Osteoblast (primary cell): ENCODE measurements at places on chromosomes 2 and 18. TPM values are rescaled to one million over a fixed set of nuclear protein-coding genes. Genes with fewer than 3 reads are reported as not detected.

GRCh38 chr18:24754583-24755253 lies 294.3 kb downstream of the HRH4 start:
- no peak for DNase-seq

DNA sequence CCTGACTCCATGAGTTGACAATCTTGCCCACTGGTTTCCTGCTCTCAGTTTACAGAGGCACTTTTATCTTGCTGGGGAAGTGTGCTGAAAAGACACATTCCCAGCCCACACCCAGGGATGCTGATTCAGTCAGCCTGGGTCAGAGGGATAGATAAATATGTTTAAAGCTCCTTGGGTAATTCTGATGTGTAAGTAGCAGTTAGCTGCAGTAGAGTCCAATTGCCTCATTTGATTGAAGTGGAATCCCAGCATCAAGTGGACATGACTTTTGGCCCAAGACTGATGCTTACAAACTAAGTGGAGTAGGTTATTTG lies 29.4 kb downstream of the PSD4 start:
- DNase-seq, result no peak

GRCh38 chr2:157261199-157261782 lies 3.8 kb downstream of the GALNT5 start:
- peak; percentile 72 for DNase-seq

- DNase-seq, result no peak
Measured at GRCh38 chr2:163187995-163188655, 349.6 kb upstream of the KCNH7 start.

DNA sequence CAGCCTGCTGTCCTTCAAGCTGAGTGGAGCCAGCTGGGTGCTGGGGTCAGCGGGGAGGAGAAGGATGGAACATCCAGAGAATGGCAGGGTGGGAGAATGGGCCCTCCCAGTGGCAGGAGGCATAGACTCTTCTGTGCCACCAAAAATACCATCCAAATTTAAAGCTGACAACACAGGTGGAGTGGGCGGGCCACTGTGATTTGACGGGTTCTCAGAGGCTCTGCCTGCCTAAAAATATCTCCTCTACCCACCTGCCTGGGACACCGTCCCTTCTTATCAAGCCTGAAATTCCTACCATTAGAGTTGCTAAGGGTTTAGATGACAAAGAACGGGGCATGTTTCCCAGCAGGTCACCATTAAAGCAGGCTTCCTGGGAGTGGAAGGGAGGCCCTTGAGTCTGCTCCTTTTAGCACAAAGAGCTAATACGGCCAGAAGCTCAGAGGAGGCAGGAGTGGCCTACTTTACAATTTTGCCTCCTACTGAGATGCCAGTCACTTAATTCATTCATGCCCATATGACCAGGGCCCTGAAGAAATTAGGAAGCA lies 19.8 kb upstream of the MARCHF4 start:
- DNase-seq, result no peak

DNA sequence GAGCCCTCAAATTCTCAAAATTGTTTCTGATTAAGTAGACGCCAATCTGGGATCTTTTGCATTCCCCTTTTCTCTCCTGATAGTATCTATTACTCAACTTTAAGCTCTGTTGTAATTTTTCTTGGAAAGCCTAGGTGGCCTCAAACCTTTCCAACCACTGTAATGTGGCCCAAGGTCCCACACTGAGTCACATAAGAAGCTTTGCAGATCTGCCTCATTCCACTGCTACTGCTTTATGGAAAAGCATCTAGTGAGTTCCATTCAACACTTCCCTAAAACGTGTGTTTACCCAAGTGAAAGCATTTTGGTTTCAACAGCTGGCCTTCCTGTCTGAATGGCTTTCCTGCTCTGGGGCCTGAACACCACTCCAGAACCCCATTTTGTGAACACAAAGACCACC lies 493.6 kb upstream of the SPHKAP start:
- peak; percentile 32 for DNase-seq

DNA sequence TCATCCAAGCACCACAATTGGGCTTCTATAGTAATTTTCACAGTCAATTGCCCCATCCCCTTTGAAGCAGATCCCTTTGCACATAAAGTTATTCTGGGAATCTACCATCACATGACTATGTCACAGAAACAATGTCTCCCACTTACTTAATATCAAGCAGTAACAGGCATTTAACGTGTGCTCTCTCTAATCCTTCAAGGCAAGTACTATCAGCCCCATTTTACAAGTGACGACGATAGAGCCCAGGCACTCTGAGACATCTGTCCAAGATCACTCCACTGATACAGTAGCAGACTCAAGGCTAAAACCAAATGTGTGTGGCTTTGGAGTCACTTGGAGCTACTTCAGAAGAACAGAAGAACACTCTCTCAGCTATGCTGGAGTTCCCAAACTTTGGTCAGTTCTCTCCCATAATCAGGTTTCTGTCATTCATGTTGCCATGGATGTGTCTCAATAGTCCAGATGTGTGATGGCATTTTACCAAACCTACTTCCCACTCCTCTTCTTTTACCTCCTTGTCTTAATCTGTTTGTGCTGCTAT lies 39.7 kb downstream of the PID1 start:
- DNase-seq, result no peak

- no peak for DNase-seq
Measured at GRCh38 chr18:27206411-27206810, 21.3 kb upstream of the CHST9 start.

DNA sequence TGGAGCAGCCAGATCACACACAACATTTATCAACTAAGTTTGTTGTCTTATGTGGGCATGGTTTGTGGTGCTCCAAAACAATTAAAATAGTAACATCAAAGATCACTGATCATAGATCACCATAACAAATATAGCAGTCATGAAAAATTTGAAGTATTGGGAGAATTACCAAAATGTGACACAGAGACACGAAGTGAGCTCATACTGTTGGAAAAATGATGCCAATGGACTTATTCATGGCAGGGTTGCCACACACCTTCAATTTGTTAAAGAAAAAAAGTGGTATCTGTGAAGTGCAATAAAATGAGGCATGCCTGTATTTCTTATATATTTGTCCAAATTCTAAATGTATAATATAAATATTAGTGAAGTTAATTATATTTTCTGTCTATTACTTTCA lies 42.9 kb upstream of the CABYR start:
- DNase-seq, result no peak

DNA sequence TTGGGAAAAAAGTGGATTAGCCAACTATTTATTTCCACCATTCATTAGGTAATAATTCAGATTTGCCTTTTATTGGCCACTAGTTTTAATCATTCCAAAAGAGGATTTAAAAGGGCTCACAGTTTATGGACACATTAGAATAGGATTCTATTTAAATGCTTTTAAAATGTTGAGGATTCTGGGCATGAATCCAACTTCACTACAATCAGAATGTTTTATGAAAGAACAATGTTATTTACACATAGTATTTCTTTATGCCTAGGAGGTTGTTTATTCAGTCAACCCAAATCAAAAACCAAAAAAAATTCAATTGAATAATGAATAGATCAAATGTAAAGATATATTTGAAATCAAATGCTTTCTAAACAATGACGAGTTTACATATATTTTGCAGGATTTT lies 232.2 kb downstream of the GULP1 start:
- no peak for DNase-seq

GRCh38 chr2:156601855-156602551 lies 165.8 kb downstream of the GPD2 start:
- DNase-seq, result no peak

The CNTNAP5 gene
- not detected in 2 replicates for total RNA-seq
